ENCODE measurements at places on chromosomes 2 and 18. TPM values are rescaled to one million over a fixed set of nuclear protein-coding genes. Genes with fewer than 3 reads are reported as not detected.

Gene CYTIP
- not detected for total RNA-seq

Gene MYOM1
- 1.3 TPM for total RNA-seq

Gene CIB4
- not detected for total RNA-seq

Gene BMP10
- not detected for total RNA-seq

Gene PREPL
- total RNA-seq = 42.2 TPM

Gene NPHP1
- total RNA-seq = 12.2 TPM

Gene BCL2
- total RNA-seq = 2.0 TPM

Gene RGPD8
- 5.0 TPM for total RNA-seq

Gene GPR45
- not detected for total RNA-seq

Gene ASNSD1
- 14.8 TPM for total RNA-seq

Gene LOXL3
- total RNA-seq = 3.1 TPM

Gene EFHD1
- 15.0 TPM for total RNA-seq

Gene GLI2
- total RNA-seq = 11.6 TPM

Gene STK36
- 47.8 TPM for total RNA-seq

- H3K36me3 ChIP-seq = peaks cover 58% of the 10 kb centered on the region
- DNase-seq = no peak
- H3K4me3 ChIP-seq = no peak overlapping the region
- H3K27ac ChIP-seq = no peak overlapping the region
Observed at GRCh38 chr2:233498126-233498525, 68.5 kb downstream of the USP40 start.

DNA sequence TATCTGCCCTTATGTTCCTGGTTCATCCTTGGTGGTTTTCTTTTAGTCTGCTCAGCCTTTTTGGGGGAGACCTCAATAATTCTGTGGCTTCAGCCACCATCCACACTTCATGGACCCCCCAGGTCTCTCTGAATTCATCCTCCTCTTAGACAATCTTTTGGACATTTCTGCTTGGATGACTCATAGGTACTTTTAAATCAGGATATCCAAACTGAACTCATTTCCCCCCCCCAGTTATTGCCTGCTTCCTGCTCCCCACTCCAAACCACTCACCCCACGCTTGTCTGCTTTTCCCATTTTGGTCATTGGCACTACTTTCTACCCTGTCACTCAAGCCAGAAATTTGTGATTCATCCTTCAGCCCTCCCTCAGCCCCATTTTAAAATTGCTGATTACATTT, 78.5 kb downstream of the TANC1 start:
- H3K4me3 ChIP-seq = no peak overlapping the region
- DNase-seq = no peak
- H3K4me1 ChIP-seq = no peaks in the 10 kb centered on the region
- H3K36me3 ChIP-seq = no peaks in the 10 kb centered on the region
- no peak overlapping the region for H3K27ac ChIP-seq

- no peak for DNase-seq
- peaks cover 15% of the 10 kb centered on the region for H3K4me1 ChIP-seq
Observed at GRCh38 chr2:178111743-178112142, 494 bp upstream of the RBM45 start.

DNA sequence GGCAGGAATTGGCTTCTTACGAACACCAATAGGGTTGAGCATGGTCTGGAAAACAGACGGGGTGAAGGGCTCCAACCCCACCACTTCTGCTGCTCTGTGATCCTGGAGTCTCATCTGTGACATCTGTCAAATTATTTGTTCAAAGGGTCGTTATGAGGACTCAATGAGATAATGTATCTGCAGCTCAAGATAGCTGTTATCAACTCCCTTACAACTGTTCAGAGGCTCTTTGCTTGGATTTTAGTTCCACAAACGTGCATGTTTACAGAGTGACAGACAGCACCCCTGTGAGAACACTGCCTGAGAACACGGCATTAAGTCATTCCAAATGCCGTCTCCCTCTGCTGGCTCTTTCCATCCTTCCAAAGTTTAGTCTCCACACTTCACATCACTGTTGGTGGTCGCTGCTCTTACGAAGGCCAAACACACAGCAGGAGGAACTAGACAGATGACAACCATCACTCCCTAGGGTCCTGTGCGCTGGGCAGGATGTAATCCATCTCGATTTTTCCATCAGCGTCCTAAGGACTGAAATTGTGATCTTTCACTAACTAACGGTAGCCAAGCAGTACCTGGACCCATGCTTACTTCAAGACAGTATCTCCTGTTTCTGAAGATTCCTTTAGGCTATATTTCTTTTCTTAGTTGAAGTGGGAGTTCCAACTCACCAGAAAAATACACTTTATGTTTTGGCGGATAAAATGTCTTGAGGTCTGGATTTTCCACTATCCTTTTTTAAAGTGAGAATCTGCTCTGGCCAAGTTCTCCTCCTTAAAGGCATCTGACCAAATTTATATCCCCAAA, 220.3 kb downstream of the ANAPC1 start:
- no peaks in the 10 kb centered on the region for H3K27me3 ChIP-seq
- H3K27ac ChIP-seq = no peak overlapping the region
- H3K4me1 ChIP-seq = peaks cover 48% of the 10 kb centered on the region
- no peak for DNase-seq
- no peak overlapping the region for H3K4me3 ChIP-seq

GRCh38 chr18:56067969-56068671, 480.1 kb upstream of the TCF4 start:
- no peaks in the 10 kb centered on the region for H3K36me3 ChIP-seq
- H3K4me1 ChIP-seq = 0 out of 2 replicates have a peak, but pooled peaks cover 8% of the 10 kb centered on the region
- H3K27ac ChIP-seq = no peak overlapping the region
- no peak overlapping the region for H3K4me3 ChIP-seq

GRCh38 chr2:33522576-33522975, 46.1 kb downstream of the RASGRP3 start:
- H3K36me3 ChIP-seq = no peaks in the 10 kb centered on the region
- H3K27me3 ChIP-seq = no peaks in the 10 kb centered on the region
- H3K4me1 ChIP-seq = no peaks in the 10 kb centered on the region

DNA sequence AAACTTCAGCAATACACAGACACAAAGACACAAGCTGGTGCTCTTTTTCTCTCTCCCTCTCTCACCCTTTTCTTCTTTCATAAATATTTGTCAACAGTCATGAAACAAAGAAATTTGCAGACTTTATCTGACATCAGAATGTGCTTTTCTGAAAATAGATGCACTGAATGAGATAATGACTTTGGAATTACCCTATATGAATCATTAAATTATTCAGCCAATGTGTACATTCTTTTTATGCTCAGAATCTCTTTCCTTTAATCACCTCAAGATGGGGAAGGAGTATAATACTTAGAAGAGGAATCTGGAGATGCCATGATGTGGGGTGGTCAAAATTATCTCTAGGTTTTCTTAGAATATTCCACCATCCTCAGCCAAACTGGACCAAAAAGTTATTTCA, 289.9 kb downstream of the LRRTM1 start:
- no peaks in the 10 kb centered on the region for H3K36me3 ChIP-seq
- H3K4me3 ChIP-seq = no peak overlapping the region
- no peaks in the 10 kb centered on the region for H3K4me1 ChIP-seq
- no peak for DNase-seq
- H3K27me3 ChIP-seq = no peaks in the 10 kb centered on the region
- H3K27ac ChIP-seq = no peak overlapping the region

GRCh38 chr2:240161087-240161750, 20.8 kb upstream of the OTOS start:
- no peaks in the 10 kb centered on the region for H3K36me3 ChIP-seq
- H3K27me3 ChIP-seq = peaks cover 51% of the 10 kb centered on the region
- no peak overlapping the region for H3K27ac ChIP-seq
- H3K4me3 ChIP-seq = no peak overlapping the region
- no peak for DNase-seq

GRCh38 chr2:68287580-68288441, 31.9 kb downstream of the CNRIP1 start:
- no peak overlapping the region for H3K27ac ChIP-seq
- no peak overlapping the region for H3K4me3 ChIP-seq
- no peak for DNase-seq
- H3K36me3 ChIP-seq = no peaks in the 10 kb centered on the region
- H3K4me1 ChIP-seq = no peaks in the 10 kb centered on the region

DNA sequence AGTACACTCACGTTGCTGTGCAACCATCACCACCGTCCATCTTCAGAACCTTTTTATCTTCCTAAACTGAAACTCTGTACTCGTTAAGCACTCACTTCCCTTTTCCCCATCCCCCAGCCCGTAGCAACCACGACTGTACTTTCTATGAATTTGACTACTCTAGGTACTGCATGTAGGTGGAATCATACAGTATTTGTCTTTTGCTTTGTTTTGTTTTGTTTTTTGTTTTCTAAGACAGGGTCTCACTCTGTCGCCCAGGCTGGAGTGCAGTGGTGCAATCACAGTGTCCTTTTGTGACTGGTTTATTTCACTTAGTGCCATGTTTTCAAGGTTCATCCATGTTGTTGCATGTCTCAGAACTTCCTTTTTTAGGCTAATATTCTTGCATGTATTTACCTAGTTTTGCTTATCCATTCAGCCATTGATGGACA, 7.0 kb upstream of the TYMS start:
- no peak overlapping the region for H3K4me3 ChIP-seq
- H3K27me3 ChIP-seq = no peaks in the 10 kb centered on the region
- no peak overlapping the region for H3K27ac ChIP-seq
- no peaks in the 10 kb centered on the region for H3K4me1 ChIP-seq
- H3K36me3 ChIP-seq = no peaks in the 10 kb centered on the region

- peaks cover 32% of the 10 kb centered on the region for H3K27me3 ChIP-seq
- no peak for DNase-seq
- no peak within 1 kb of the TSS for H3K4me3 ChIP-seq
- no peaks in the 10 kb centered on the region for H3K4me1 ChIP-seq
- H3K27ac ChIP-seq = no peak within 1 kb of the TSS
Observed at GRCh38 chr2:176106581-176107539, at the start of gene HOXD11. Gene HOXD11 (plus strand): TSS chr2:176107280. CDS start chr2:176107356, 76 bp downstream.

GRCh38 chr18:76524900-76525698, 30.1 kb upstream of the ZNF516 start:
- H3K36me3 ChIP-seq = no peaks in the 10 kb centered on the region
- no peaks in the 10 kb centered on the region for H3K27me3 ChIP-seq
- peaks cover 33% of the 10 kb centered on the region for H3K4me1 ChIP-seq

DNA sequence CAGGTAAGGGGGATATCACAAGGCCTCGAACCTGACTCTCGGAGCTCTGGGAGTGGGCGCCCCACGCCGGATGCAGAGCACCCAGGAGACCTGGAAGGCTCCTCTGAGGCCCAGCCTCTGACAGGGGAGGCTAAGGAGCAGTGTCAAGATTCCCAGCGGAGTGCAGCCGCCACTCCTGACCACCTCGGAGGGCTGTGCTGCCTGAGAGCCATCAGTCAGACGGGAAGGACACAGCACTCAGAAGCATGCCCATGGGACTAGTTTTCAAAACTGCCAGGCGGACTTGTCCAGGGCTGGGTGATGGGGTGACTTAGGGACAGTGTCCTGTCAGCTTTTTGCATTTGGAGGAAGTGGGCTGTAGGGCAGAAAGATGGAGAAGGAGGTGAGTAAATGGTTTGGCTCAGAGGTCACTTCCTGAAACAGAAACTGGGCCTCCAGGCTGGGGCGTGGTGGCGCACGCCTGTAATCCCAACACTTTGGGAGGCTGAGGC, 34.6 kb upstream of the B3GNT7 start:
- no peaks in the 10 kb centered on the region for H3K27me3 ChIP-seq
- H3K4me3 ChIP-seq = no peak overlapping the region
- no peaks in the 10 kb centered on the region for H3K36me3 ChIP-seq
- DNase-seq = no peak
- H3K4me1 ChIP-seq = peaks cover 37% of the 10 kb centered on the region
- no peak overlapping the region for H3K27ac ChIP-seq

GRCh38 chr2:9952286-9952737, 819 bp downstream of the GRHL1 start:
- H3K4me1 ChIP-seq = peaks cover 21% of the 10 kb centered on the region
- peak overlapping the region; percentile 64 for H3K27ac ChIP-seq
- no peaks in the 10 kb centered on the region for H3K27me3 ChIP-seq
- H3K36me3 ChIP-seq = 0 out of 2 replicates have a peak, but pooled peaks cover 11% of the 10 kb centered on the region

DNA sequence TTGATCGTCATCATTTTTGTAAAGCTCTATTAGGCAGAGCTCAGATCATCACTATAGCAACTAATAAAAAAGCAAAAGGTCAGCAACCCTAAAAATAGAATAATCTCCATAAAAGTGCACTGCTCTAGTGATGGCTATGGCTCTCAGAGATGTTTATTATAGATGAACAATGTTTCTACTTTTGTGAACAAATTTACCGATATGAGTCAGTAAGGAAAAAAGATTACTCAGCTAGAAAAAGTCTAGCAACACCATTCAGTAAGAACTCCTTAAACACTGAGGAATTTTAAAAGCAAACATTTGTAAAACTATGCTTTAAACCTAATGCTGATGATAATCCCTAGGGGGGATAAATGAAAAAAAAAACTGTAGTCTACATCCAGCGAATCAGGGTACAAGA, 69.6 kb downstream of the ACVR1C start:
- no peak overlapping the region for H3K27ac ChIP-seq
- H3K36me3 ChIP-seq = no peaks in the 10 kb centered on the region
- H3K27me3 ChIP-seq = no peaks in the 10 kb centered on the region

GRCh38 chr2:120945832-120946499, 210.3 kb downstream of the GLI2 start:
- H3K36me3 ChIP-seq = no peaks in the 10 kb centered on the region
- no peaks in the 10 kb centered on the region for H3K4me1 ChIP-seq
- DNase-seq = no peak
- no peak overlapping the region for H3K27ac ChIP-seq
- H3K4me3 ChIP-seq = no peak overlapping the region
- H3K27me3 ChIP-seq = no peaks in the 10 kb centered on the region

DNA sequence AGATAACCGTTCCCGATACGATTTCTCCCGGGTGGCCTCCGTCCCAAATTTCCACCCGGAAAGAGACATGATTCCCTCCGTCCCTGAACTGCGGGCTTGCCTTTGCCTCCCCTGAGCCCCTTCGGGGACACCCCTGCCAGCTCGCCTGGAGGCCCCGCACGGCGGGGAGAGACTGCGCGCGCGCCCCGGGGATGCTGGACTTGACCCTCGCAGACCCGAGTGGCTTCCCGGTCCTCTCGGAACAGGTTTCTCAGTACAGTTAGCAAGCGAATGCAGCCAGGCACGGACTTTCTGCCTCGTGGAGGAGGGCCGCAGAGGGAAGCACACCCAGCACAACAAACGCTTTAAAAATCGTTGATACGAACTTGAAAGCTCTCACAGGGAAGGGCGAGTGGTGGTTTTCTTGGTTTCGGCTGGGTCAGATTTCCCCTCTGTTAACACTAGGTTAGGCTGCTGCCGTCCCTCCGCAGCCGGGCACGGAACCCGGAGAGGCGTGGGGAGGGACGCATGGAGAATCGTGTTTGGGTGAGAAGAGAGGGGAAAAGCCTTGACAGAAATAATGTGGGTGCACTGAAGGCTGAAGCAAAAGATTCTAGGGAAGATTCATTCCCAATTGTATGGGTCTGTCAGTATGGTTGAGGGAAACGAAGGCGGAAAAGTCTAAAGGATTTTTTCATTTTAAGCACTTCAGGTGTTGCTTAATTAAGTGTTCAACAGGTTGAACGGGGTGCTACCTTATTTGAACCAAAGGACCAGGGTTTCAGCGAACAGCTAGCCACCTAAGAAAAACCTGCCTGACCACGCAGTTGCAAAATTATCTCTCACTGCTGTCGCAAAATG, 916 bp downstream of the TNFRSF11A start:
- peak overlapping the region; percentile 71 for H3K4me3 ChIP-seq
- peak; percentile 75 for DNase-seq
- H3K36me3 ChIP-seq = no peaks in the 10 kb centered on the region
- H3K27ac ChIP-seq = no peak overlapping the region
- peaks cover 11% of the 10 kb centered on the region for H3K4me1 ChIP-seq

All from PC-9 (cell line).